GM04504 (cell line): ENCODE measurements at places on chromosomes 1 and 21.

GRCh38 chr1:83497563-83497962, 501.4 kb downstream of the TTLL7 start:
- no peak for DNase-seq

- no peak for DNase-seq
Measured at GRCh38 chr21:36089946-36090345, 20.1 kb downstream of the CBR1 start.

DNA sequence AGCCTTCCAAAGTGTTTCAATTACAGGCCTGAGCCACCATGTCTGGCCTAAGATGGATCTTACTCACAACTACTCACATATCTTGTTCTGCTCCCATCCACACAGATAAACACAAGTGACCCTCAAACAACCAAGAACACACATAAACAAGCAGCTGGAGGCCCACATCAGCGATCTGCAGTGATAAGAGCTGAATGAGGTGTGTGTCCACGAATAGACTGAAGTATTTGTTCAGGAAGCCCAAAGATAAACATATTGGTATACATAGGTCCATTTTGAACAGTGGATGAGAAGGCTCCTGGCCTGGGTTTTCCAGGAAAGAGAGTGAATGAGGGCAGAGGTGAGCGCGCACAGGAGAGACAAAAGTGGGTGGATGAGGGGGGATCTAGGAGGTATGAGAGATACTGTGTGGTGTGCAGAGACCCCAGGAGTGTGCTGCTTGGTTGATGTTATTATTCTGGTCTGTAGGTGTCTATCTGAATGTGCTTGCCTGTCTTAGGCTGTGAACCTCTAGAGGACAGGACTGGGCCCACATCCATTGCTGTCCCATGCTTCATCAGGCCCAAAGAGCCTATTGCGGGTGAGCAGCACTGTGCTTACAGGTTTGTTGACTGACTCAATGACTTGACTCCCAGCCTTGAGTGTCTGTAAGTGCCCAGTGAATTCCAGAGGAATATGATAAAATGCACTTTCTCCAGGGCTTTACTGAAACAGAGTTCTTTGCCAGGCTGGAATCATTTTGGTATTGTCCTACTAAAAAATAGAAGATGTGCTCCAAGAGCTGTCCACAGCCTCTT, 79.9 kb upstream of the ATP1A1 start:
- no peak for DNase-seq

GRCh38 chr1:48640836-48641492, 135.7 kb downstream of the BEND5 start:
- DNase-seq = no peak

DNA sequence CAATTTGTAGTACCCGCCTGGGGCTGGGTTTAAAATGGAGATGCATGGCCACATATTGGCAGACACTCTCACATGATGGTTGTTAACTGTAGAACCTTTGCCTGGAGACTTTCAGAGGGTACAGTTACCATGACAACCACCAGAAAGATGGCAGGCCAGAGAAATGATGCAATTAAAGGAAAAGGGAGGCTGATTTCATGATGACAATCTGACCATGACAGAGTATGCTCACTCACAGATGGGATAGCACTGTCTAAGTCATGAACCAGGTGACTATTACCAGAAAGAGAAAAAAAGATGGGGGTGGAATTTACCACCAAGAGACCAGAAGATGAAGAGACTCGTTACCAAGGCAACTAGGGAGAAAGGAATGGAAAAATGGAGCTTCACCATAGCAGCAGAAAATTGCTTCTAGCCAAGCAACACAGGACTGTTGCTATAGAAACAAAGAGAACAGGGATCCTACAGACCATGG, 3.5 kb upstream of the TRIT1 start:
- no peak for DNase-seq

DNA sequence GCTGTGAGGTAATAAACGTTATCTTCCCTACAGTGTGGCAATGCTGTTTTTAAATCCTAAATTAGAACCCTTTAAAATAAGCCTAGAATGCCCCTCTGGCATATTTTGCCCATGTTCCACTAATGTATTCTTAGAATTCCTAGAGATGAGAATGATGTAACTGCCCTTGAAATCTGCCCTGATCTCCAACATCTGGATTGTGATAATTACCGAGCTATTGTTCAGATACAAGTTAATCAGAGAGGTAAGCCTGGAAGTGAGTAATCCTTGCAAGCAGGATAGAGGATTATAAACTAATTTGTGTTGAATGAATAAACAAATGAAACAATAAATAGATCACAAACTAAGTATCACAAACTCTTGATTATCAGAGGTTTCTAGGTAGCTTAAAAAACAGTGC, 107.8 kb upstream of the DMRTA2 start:
- DNase-seq = no peak

DNA sequence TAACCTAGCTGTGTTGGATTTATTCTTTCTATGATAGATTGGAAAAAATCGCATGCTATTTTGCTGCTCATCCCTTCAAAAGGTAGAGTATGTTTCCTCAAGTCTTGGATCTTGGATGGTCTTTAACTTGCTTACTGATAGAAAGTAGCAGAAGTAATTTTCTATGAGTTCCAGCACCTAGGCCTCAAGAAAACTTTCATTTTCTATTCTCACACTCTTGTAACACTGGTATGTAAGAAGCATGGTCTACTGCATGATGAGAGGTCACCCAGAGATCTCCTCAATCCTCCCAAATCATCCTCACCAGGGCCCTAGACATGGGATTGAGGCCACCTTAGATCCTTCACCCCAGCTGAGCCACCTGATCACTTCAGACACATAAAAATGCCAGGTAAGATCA, 7.2 kb downstream of the SPTA1 start:
- no peak for DNase-seq

GRCh38 chr1:75472971-75473603, 137.8 kb downstream of the SLC44A5 start:
- DNase-seq = no peak

GRCh38 chr1:235808223-235808622, 58.5 kb downstream of the LYST start:
- DNase-seq = no peak

- DNase-seq = no peak
Measured at GRCh38 chr1:159699653-159700052, 14.7 kb downstream of the CRP start.

DNA sequence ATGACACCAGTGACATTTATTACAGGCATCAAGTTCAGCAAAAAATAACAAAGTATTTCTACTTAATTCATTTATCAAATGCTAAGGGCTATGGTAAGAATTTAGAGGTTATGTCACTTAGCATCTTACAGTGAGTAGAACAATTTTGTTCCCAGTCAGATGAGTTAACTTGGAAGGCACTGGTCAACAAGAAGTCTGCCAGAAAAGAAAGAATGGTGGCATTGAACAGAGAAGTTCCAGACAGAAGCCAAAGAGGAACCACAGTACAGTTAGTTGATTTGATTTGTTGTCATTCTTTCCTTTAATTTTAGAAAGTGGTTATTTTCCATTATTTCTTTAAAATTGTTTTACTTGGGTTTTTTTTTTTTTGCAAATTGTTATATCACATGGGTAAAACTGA, 232.2 kb upstream of the PKN2 start:
- DNase-seq = no peak

DNA sequence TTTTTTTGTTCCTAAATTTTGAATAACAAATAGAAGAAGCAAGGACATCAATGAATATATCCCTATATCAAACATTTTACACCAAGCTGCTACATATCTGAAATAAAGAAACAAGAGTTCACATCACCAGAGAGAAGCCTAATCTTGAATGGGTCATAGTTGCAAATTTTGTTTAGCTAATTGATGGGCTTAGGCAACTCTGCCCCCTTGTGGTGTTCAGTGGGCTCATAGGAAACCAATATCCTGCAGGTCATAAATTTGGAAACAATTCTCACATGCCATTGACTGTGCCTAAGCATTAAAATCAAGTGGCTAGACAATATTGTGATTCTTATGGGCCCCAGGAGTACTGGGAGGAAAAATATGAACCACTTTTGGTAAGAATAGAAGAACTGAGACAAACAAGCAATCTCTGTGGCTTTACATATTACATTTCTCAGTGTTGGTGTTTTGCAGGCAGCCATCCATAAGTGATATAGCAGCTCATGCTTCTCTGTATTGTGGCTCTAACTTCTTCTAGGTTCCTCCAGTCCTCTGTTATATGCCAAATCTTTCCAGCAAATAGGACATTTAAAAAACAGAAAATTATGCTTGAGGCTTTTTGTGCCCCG, 1262.8 kb upstream of the PRMT6 start:
- no peak for DNase-seq

GRCh38 chr1:169326956-169327268, 40.7 kb downstream of the NME7 start:
- DNase-seq = no peak

- DNase-seq = no peak
Measured at GRCh38 chr1:54931275-54931840, 44.4 kb upstream of the DHCR24 start.

GRCh38 chr1:83034851-83035250, 964.1 kb downstream of the TTLL7 start:
- DNase-seq = no peak

GRCh38 chr1:5980314-5981008, 11.8 kb downstream of the NPHP4 start:
- no peak for DNase-seq

GRCh38 chr1:229325853-229326487, 16.9 kb downstream of the CCSAP start:
- DNase-seq = no peak

DNA sequence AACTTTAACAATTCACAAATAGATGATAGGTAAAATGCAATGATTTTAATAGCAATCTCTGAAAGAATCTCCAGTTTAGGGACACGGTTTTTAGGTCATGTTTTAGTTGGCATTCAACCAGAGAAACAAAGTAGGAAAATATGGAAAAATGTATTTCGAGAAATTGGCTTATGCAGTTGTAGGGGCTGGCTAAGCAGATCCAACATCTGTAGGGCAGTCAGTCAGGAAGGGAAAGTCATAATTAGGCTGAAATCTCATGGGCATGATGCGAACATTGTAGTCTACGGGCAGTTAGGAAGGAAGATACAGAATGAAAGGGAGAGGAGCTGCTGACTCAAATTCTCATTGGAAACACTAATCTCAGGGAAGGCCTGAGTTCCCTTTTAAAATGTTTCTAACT, 1276.0 kb upstream of the ADGRL4 start:
- DNase-seq = no peak

DNA sequence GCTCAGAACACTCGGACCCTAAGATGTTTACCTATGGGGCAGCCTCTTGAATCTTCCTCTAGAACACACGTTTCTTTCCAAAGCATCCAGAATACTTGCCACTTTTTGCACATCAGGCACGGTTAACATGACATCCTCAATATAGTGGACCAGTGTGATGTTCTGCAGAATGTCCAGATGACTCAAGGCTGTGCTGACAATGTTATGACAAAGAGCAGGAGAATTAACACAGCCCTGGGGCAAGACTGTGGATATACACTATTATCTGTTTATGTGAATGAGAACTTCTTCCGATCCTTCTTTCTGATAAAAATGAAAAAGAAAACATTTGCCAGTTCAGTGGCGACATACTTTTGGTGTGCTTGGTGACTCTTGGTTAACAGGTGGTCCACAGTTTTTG, 154.3 kb downstream of the PDE4B start:
- peak; percentile 22 for DNase-seq

DNA sequence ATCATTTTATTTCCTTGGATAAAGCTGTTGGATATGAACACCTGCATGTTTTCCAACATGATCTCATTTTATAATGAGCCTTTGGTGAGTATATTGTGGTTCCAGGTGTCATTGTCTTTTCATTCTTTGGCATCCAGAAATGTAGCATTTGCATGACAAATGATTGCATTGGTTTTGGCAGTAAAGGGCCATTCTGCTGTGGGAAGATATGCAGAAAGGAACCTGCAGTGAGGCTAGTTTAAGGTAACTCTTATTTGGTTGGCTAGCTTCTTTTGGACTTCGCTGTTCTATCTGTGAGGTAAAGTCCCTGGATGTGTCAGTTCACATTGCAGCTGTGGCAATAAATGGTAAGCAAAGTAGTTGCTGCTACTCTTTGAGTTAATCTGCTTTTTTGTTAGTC, 343.0 kb downstream of the AMY1C start:
- no peak for DNase-seq
